ENCODE measurements at places on chromosomes 5 and 9.

DNA sequence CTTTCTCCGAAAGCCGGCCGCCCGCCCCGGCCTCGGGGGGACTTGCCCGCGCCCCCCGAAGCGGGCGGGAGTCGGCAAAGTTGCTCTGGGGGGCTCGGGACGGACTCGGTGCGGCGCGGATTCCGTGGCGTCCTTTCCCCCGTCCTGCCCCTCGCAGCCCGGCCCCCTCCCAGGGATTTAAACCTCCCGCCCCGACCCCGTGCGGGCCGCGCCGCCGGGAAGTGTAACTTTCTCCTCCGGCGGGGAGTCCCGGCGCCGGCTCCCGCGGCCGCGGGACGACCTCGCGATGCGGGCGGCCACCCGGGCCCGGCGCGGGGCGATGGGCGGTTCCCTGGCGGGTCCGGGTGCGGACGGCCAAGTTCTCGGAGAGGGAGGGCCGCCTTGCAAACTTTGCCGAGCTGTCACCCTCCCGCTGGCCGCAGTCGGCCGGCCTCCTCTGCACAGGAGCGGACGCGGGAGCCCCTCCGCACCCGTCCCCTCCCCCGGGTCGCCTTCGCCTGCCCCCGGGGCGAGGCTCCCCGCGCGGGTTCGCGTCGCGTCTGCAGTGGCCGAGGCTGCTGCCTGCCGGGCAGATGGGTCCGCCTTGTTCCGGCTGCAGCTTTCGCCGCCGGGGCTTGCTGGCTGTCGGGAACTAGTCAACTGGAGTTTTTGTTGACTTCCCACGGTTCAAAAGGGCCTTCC is 732 bp downstream of the PBX3 start:
- peak; percentile 20 for DNase-seq

DNA sequence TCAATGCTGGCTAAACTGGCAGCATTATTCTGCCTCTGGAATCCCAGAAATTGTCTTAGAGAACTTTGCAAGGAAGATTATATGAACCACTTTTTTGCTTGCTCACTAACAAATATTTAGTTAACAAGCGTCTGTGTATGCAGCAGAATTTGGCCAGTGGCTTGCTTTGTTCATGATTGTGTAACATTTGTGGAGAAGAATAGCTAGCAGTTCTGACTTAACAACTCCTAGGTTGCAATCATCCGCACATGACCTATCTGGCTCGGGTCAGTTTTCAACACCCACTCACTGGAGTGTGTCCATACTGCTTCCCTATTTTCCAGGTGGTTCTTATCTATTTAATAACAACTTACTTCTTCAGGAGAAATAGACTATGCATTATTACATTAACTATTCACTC is 98.5 kb downstream of the SNX18 start:
- DNase-seq: no peak

DNA sequence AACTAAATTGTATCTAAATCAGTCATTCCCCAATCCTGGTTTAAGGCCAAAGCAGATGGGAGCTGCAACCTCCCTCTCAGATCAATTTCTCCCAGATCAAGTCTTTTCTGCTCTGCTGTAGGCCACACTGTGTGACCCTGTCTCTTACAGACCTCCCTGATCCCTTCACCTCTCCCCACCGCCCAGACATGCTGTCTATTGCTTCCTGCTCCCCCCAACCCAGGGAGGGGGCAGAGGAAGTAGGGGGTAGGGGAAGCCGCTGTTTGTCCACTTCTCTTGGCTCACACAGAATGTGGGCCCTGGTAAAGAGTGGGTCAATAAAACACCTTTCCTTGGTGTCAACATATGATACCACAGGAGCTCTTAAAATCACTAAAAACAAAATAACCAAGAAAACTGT is 226.3 kb downstream of the ENC1 start:
- no peak for DNase-seq

DNA sequence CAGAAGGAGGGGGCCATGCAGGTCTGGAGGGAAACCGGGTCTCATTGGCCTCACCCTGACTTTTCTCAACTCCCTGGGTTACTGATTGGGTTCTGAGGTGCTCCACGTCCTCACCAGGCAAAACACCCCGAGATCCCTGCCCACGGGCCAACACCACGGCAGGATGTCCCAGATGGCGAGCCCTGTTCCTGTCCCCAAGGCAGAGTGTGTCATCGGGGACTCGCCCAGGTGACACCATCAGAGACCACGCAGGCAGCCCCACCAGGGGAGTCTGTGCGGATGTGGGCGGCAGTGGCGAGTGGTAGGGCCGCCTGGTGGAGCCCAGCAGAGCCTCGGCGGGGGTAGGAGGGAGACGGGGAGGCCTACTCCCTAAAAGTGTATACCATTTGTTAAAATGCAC is 59.0 kb upstream of the UBAC1 start:
- no peak for DNase-seq

DNA sequence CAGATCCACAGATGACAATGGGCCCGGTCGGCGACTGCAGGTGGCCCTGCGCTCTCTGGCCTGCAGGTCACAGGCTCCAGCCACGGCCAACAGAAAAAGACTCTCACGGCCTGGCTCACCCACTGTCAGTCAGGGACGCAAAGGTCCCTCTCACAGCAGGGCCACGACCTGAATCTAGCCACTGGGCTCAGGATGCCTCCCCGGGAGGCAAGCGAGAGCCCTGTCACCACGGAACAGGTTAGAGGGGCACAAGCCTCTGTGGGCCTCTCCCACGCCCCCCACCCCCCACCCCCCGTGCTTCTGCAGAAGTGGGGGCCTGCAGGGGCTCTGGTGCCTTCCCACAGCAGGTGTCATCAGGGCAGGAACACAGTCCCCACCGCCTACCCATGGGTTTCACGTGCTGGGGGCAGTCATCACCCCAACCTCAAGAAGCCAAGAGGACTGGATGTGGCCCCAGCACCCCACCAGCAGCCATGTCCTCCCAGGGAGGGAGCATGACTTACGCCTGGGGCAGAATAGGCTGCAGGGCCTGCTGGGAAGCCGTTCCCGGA is 17.3 kb upstream of the EGFL7 start:
- no peak for DNase-seq

GRCh38 chr5:111124793-111125192 is 32.6 kb downstream of the WDR36 start:
- DNase-seq: no peak

DNA sequence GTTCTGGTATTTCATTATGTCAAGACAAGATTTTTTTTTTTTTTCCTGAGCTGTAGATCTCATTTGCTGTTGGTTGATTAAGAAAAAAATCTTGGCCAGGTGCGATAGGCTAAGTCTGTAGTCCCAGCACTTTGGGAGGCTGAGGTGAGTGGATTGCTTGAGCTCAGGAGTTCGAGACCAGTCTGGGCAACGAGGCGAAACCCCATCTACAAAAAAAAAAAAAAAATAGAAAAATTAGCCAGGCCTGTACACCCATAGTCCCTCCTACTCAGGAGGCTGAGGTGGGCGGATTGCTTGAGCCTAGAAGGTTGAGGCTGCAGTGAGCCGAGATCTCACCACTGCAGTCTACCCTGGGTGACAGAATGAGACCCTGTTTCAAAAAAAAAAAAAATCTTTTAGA is 12.2 kb downstream of the CDC42SE2 start:
- DNase-seq: peak; percentile 43

DNA sequence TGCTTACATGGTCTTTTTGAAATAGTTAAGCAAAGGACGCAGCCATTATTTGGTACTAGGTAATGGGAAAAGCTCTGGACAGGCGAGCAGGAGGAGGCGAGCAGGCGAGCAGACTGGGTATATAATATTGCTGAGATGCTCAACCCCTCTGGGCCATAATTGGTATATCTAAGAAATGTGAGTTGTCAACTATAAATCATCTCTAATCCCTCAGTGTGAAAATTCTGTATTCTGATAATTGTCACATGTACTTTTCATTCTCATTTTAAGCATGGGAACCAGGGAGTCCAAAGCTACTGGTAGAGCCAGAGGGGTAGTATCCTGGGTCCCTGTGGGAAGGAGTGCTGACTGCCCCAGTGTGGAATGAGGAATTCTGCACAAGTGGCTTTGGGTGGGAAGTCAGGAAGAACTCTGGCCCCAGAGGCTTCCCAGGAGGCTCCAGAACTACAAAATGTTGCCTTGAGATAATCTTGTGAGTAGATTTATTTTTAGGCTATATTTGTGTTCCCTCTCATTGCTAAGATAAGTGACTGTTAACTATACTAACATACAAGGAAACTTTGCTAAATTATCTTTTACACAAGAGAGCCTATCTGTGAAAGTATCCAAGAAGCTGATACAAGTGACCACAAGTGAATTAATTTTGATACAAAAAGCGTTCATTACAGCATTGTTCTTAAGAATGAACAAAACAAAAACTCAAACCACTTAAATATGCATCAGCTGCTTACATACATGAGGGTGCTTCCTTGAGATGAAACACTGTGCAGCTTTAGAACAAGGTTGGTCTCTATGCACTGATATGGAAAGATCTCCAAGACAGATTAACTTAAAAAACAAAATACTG is 70.5 kb upstream of the TNFAIP8 start:
- no peak for DNase-seq

DNA sequence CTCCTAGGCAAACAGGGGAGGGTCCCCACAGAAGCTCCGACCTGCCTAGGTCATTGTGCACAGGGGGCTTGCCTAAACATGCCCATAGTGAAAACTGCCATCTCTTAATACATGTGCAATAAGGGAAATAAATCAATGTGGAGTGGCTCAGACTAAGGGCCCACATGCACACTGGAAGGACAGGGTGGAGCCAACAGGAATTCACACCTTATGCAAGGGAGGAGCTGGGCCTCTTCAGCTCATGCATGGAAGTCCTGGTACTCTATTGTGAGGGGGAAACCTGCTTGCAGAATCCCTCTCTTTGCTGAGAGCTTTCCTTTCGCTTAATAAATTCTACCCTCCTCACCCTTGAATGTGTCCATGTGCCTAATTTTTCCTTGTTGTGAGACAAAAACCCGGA is 815.8 kb downstream of the EFNA5 start:
- no peak for DNase-seq

DNA sequence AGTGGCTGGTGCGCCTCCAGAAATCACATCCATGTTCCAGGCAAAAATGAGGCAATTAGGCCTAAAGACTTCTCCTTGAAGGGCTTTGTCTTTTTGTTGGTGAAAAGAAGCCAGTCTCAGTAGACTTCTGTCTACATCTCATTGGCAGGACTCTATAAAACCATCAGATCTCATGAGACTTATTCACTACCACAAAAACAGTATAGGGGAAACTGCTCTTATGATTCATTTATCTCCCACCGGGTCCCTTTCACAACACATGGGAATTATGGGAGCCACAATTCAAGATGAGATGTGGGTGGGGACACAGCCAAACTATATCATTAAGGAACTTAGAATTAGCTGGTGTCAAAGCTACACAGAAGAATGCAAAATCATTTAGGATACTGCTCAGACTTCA is 77.7 kb upstream of the SNX2 start:
- DNase-seq: no peak

- DNase-seq: no peak
Observed at GRCh38 chr9:111986035-111986556, 89.5 kb downstream of the UGCG start.

- DNase-seq: no peak
Observed at GRCh38 chr9:104118916-104119315, 24.8 kb downstream of the SMC2 start.

DNA sequence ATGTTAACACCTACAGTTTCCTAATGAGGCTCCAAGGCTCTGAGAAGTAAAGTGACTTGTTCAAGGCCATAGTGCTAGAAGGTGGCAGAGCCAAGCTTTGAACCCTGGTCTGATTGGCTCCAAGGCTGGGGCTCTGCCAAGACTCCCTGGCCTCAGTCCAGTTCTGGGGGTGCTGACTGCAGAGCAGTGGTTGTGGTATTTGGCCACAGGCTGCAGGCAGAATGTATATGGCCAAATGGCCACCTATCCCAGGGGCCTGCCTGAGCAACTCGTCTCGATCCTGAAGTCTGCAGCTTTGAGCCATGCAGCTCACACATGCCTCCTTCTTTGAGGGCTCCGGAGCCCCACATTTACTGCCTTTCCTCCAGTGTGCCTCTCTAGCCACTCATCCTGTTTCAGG is 9.7 kb upstream of the NEK6 start:
- DNase-seq: no peak

- DNase-seq: no peak
Observed at GRCh38 chr5:168553377-168554130, 24.4 kb downstream of the FBLL1 start.

- DNase-seq: no peak
Observed at GRCh38 chr5:37696190-37697021, 143.4 kb downstream of the GDNF start.

DNA sequence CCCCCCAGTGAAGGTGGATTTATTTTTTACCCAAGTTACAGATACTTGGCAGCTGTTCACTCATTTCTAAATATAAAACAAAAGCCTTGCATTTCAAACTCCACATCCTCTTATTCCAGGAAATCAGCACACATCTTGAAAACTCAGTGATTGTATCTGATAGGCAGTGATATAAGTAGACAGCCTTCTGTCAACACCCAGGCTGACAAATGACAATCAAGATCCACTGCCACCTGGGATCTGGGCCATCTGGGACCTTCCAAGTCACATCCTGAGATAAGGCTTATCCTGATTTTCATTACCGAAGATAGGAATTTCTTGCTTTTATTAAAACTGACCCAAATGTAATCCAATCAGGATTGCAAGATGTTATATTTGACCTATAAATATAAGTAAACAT is 201.3 kb upstream of the PUM3 start:
- DNase-seq: no peak

GRCh38 chr9:68802525-68803015 is 97.5 kb downstream of the PIP5K1B start:
- DNase-seq: no peak

GRCh38 chr5:78345485-78345884 is 14.9 kb upstream of the SCAMP1 start:
- DNase-seq: no peak

GRCh38 chr5:6455571-6456200 is 7.0 kb downstream of the UBE2QL1 start:
- DNase-seq: no peak

DNA sequence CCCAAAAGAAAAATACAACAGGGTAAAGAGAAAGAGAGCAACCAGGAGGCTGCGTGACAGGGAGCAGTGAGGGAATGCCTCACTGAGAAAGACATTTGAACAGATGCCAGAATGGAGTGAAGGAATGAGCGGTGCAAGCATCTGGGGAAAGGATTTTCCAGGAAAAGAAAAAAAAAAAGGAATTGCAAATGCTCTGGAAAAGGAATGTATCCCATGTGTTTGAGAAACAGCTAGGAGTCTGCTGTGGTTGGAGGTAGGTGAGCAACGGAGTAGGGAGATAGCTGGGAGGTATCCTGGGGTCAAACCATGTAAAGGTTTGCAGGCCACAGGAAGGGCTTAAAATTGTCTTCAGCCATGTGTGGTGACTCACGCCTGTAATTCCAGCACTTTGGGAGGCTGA is 23.6 kb upstream of the CEMIP2 start:
- DNase-seq: no peak

DNA sequence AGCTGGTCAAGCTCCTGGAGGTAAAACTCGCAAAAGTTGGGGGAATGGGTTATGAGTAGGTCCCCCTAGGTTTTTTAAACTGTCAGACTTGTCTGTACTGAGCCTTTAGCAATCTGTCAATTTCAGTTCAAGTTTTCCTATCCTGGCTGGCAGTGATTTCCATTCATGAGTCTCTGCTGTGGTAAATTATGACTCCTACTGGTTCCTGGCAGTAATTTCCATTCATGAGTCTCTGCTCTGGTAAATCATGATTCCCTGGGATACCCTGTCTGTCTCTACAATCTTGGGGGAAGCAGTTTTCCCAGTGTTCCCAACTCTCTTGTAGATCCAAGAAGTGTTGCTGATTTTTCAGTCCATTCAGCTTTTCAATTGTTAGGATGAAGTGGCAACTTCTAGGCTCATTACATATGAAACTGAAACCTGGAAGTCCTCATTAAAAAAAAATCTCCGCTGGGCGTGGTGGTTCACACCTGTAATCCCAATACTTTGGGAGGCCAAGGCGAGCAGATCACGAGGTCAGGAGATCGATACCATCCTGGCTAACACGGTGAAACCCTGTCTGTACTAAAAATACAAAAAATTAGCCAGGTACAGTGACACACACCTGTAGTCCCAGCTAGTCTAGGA is 91.3 kb upstream of the GPBP1 start:
- DNase-seq: no peak
